ENCODE measurements at places on chromosomes 12 and 14.

DNA sequence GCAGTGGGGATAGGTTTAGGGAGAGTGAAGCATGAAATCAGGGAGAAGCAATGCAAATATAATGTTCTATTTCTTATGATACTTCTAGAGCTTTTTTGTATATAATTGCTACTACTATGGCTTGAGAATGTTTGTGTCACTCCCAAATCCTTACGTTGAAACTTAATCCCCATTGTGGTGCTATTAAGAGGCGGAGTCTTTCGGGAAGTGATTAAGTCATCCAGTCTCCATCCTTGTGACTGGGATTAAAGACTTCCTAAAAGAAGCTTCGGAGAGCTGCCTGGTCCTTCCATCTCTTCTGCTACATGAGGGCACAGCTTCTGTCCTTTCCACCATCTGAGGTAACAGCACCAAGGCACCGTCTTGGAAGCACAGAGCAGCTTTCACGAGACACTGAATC is 81.2 kb downstream of the COX16 start:
- no peak for DNase-seq

DNA sequence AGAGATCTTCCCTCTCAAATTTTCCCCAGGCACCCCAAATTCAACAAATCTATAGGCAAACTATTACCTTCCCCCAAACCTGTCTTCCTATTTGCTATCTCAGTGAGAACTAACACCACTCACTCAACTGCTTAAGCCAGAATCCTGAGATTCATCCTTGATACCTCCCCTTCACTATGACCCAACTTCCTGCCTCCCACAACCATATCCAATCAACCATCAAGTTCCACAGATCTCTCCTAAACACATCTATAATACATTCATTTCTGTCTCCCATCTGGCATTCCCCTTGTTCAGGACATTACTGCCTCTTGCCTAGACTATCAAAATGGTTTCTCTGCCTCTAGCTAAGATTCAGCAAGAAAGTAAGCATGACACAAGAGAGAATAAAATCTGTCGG is 21.3 kb downstream of the YAF2 start:
- no peak for DNase-seq

GRCh38 chr12:66354291-66354690 is 52.0 kb downstream of the HELB start:
- no peak for DNase-seq

GRCh38 chr14:98334186-98334585 is 937.8 kb downstream of the BCL11B start:
- DNase-seq: no peak

DNA sequence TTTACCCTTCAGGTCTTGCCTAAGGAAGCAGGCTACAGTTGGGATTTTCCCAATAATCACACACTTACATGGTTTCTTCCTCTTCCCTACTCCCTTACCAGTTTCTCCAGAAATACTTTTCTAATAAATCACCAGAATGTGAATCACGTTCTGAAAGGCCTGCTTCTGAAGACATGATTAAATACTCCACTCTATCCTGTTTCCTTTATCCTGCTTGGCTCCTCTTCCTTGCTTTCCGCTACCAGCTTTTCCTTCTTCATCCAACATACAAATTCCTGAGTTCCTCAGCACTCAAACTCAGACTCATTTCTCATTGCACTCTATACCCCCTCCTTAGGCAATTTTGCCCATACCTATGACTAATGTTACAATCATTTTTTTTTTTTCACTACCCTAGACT is 118.3 kb downstream of the MGAT4C start:
- no peak for DNase-seq

- peak; percentile 18 for DNase-seq
These were observed 12.2 kb upstream of the ITPR2 start for GRCh38 chr12:26845057-26845666.

GRCh38 chr12:124592481-124593160 is 25.2 kb upstream of the NCOR2 start:
- DNase-seq: peak; percentile 42

- DNase-seq: no peak
These were observed 214.2 kb downstream of the CACNA1C start for GRCh38 chr12:2266666-2267620.

DNA sequence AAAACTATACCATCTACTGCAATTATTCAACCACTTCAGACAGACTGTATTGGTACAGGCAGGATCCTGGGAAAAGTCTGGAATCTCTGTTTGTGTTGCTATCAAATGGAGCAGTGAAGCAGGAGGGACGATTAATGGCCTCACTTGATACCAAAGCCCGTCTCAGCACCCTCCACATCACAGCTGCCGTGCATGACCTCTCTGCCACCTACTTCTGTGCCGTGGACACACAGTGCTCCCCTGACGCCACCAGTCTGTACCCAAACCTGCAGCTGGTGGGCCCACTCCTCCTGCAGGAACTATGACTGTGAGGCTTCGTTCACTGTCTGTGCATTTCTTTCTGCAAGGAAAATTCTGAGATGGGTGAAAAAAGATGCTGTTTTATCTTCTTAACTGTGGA is 284.7 kb downstream of the DAD1 start:
- no peak for DNase-seq

DNA sequence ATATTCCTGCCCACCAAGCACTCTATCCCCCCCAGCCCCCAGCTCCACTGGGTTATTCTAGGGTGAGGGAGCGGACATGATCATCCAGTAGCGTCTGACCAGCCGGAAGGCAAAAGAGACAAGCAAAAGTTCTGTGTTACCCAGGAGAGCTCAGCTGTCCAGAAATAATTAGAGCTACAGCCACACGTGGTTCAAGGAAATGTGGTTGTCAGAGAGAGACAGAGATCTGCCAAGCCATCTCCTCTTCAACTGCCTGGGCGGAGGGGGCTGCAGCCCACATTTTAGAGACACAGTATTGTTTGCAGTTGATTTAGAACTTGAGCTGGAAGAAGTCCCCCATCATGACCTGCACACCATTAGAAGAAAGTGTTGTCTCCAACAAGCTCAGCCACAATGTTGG is 30.4 kb downstream of the DAO start:
- no peak for DNase-seq
